Stimulated activated CD8-positive, alpha-beta memory T cell treated with anti-CD3 and anti-CD28 coated beads, Interleukin-4, amount 100 ng/mL, for 1 hour (primary cell): ENCODE measurements at places on chromosomes 4 and X.

- DNase-seq, result no peak
Measured at GRCh38 chrX:52574416-52575275, 57.8 kb upstream of the XAGE1B start.

GRCh38 chrX:81304563-81304962, 102.7 kb downstream of the SH3BGRL start:
- no peak for DNase-seq

DNA sequence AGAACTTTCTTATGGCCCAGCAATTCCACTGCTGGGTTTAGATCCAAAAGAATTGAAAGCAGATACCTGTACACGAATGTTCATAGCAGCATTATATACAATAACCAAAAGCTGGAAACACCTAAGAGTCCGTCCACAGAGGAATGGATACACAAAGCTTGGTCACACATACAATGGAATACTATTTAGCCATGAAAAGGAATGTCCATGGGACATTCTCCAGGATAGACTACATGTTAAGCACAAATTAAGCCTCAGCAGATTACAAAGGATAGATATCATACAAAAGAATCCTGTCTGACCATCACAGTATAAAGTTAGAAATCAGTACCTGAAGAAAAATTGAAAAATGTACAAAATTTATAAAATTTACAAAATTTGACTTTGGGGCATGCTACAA, 12.7 kb upstream of the MAEA start:
- no peak for DNase-seq

DNA sequence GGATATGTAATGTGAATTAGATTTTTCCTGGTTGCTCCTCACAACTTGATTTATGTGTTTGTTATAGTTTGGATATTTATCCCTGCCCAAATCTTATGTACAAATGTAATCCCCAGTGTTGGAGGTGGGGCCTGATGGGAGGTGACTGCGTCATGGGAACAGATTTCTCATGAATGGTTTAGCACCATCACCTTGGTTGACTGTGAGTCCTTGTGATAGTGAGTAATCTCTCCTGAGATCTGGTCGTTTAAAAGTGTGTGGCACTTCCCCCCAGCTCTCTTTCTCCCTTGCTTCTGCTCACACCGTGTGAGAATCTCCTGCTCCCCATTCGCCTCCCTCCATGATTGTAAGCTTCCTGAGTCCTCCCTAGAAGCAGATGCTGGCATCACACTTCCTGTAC, 2.2 kb downstream of the MID2 start:
- no peak for DNase-seq

GRCh38 chr4:53559021-53559620, 32.2 kb downstream of the LNX1 start:
- DNase-seq, result no peak

- no peak for DNase-seq
Measured at GRCh38 chr4:41287005-41287404, 30.3 kb downstream of the UCHL1 start.

- DNase-seq, result no peak
Measured at GRCh38 chrX:29145316-29145715, 558.1 kb downstream of the IL1RAPL1 start.
